ENCODE measurements at places on chromosomes 5 and 9.

DNA sequence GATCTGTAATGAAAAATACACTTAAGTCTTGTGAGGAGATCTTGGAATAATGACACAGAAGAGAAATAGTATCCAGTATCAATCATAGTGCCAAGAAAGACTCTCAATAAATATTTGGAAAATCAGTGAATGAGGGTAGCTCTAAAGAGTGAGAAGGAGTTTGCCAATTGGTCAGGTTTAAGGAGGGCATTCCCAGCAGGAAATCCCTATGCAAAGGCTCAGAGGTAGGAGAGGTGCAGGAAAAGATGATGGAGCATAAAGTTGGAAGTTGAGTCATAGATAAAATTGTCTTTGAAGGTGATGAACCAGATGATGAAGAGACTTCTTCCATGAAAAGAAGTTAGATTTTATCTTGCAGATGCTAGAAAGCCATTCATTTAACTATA is 27.8 kb downstream of the TNPO1 start:
- peaks cover 21% of the 10 kb centered on the region for H3K36me3 ChIP-seq
- no peak for DNase-seq
- no peak overlapping the region for H3K4me3 ChIP-seq
- peaks cover 16% of the 10 kb centered on the region for H3K4me1 ChIP-seq
- no peak overlapping the region for H3K27ac ChIP-seq

- H3K4me3 ChIP-seq: no peak overlapping the region
- DNase-seq: no peak
- H3K36me3 ChIP-seq: peaks cover 17% of the 10 kb centered on the region
- H3K27ac ChIP-seq: peak overlapping the region; percentile 13
- H3K27me3 ChIP-seq: no peaks in the 10 kb centered on the region
Observed at GRCh38 chr5:157558681-157559080, 16.9 kb downstream of the ADAM19 start.

- H3K27me3 ChIP-seq: no peaks in the 10 kb centered on the region
- no peaks in the 10 kb centered on the region for H3K36me3 ChIP-seq
- no peak overlapping the region for H3K4me3 ChIP-seq
Observed at GRCh38 chr9:78606001-78606379, 309.1 kb downstream of the PSAT1 start.

- no peak for DNase-seq
- no peak overlapping the region for H3K4me3 ChIP-seq
- peaks cover 8% of the 10 kb centered on the region for H3K4me1 ChIP-seq
- no peak overlapping the region for H3K27ac ChIP-seq
- H3K36me3 ChIP-seq: no peaks in the 10 kb centered on the region
Observed at GRCh38 chr5:150763023-150763769, 4.4 kb upstream of the DCTN4 start.

DNA sequence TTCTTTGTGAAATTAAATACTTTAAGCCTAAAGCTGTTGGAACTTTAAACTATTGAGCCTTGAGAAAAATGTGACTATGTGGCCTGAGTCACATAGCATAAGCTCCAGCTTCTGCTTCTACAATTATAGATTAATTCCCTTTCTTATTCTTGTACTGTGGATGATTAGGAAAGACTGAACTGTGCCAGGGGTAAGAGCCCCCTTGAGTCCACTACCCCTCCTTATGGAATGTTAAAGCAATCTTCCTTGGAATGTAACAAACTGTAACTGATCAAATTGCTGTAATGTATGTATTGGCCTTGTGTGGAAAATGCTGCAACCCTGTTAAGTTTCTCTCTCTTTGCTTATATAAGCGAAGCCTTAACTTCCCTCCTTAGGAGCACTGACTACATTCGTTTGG is 273.2 kb downstream of the FAM170A start:
- no peak for DNase-seq
- H3K4me3 ChIP-seq: no peak overlapping the region
- H3K27ac ChIP-seq: no peak overlapping the region
- H3K4me1 ChIP-seq: peaks cover 2% of the 10 kb centered on the region
- H3K36me3 ChIP-seq: no peaks in the 10 kb centered on the region

DNA sequence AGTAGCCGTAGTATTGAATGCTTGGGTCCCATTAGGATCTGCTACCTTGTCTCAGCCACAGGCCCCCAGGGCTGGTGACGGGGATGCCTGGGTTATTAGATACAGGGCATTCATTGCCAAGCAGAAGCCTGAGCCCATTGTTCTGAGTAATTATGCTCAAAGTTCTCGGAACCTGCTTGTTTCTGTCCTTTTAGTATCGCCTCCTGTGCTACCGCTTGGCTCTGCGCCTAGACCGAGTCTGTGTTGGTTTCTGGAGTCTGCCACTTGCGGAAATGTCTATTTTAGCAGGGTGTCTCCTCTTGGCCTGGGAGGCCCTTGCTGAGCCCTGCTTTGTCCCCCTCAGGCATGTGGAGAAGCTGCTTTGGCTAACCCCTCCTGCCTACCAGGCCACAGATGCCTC is 506.1 kb downstream of the BNC2 start:
- no peak for DNase-seq
- H3K4me1 ChIP-seq: no peaks in the 10 kb centered on the region
- no peak overlapping the region for H3K27ac ChIP-seq
- no peaks in the 10 kb centered on the region for H3K27me3 ChIP-seq
- H3K4me3 ChIP-seq: no peak overlapping the region

GRCh38 chr5:79509244-79509885 is 4.6 kb downstream of the HOMER1 start:
- H3K4me1 ChIP-seq: peaks cover 10% of the 10 kb centered on the region
- peaks cover 16% of the 10 kb centered on the region for H3K36me3 ChIP-seq
- no peak overlapping the region for H3K27ac ChIP-seq
- no peak overlapping the region for H3K4me3 ChIP-seq
- no peaks in the 10 kb centered on the region for H3K27me3 ChIP-seq

DNA sequence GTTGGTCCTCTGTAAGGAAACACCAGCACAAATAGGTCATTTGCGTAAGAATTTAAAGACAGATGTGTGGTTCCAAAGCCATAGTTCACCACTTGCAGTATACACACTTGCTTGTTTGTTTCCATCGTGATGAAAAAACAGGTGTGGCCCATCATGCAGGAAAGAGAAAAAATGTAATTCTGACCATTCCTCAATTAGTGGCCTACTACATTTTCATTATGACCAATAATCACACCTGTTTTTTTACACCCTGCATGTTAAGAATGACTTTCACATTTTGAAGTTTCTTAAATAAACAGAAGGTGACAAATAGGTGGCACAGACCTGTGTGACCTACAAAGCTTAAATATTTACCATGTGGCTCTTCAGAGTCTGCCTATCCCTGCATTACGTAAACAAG is 2.2 kb upstream of the ICE1 start:
- H3K27me3 ChIP-seq: no peaks in the 10 kb centered on the region
- no peak overlapping the region for H3K4me3 ChIP-seq
- H3K36me3 ChIP-seq: peaks cover 15% of the 10 kb centered on the region
- DNase-seq: no peak
- peaks cover 19% of the 10 kb centered on the region for H3K4me1 ChIP-seq

GRCh38 chr9:122015170-122015821 is 77.8 kb downstream of the TTLL11 start:
- H3K36me3 ChIP-seq: no peaks in the 10 kb centered on the region
- H3K4me3 ChIP-seq: no peak overlapping the region
- H3K4me1 ChIP-seq: no peaks in the 10 kb centered on the region
- H3K27me3 ChIP-seq: no peaks in the 10 kb centered on the region
- no peak overlapping the region for H3K27ac ChIP-seq

- H3K27ac ChIP-seq: no peak overlapping the region
- DNase-seq: no peak
- no peaks in the 10 kb centered on the region for H3K4me1 ChIP-seq
- H3K4me3 ChIP-seq: no peak overlapping the region
Observed at GRCh38 chr5:121503111-121503840, 348.4 kb upstream of the FTMT start.

GRCh38 chr9:87615136-87615535 is 110.8 kb upstream of the CTSL start:
- no peaks in the 10 kb centered on the region for H3K36me3 ChIP-seq
- no peak overlapping the region for H3K27ac ChIP-seq
- DNase-seq: no peak
- H3K27me3 ChIP-seq: peaks cover 9% of the 10 kb centered on the region
- no peak overlapping the region for H3K4me3 ChIP-seq

GRCh38 chr5:17075236-17075635 is 139.1 kb upstream of the MYO10 start:
- no peak overlapping the region for H3K4me3 ChIP-seq
- no peak overlapping the region for H3K27ac ChIP-seq
- no peaks in the 10 kb centered on the region for H3K36me3 ChIP-seq
- no peaks in the 10 kb centered on the region for H3K4me1 ChIP-seq
- H3K27me3 ChIP-seq: no peaks in the 10 kb centered on the region
- no peak for DNase-seq

DNA sequence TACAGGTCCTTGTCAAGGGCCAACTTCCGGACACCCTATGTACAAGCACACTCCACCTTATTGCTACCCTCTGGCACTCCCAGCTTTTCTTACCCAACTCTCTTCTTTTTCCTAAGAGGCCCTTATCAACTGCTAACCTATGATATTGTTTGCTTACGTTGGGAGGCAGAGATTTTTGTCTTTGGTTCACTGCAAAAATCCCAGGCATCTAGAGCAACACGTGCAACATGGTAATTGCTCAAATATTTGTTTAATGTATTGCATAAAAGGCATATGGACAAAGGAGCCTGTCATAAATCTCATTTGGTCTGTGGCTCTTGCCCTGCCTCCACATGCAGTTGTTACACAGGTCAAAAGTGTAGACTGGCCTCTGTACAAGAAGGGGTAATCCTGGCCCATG is 35.8 kb upstream of the ATP10B start:
- no peak overlapping the region for H3K4me3 ChIP-seq
- H3K27me3 ChIP-seq: peaks cover 6% of the 10 kb centered on the region
- H3K27ac ChIP-seq: no peak overlapping the region
- H3K36me3 ChIP-seq: peaks cover 3% of the 10 kb centered on the region

- H3K27ac ChIP-seq: no peak overlapping the region
- peaks cover 24% of the 10 kb centered on the region for H3K27me3 ChIP-seq
Observed at GRCh38 chr5:95686651-95687050, 3.9 kb upstream of the SPATA9 start.

DNA sequence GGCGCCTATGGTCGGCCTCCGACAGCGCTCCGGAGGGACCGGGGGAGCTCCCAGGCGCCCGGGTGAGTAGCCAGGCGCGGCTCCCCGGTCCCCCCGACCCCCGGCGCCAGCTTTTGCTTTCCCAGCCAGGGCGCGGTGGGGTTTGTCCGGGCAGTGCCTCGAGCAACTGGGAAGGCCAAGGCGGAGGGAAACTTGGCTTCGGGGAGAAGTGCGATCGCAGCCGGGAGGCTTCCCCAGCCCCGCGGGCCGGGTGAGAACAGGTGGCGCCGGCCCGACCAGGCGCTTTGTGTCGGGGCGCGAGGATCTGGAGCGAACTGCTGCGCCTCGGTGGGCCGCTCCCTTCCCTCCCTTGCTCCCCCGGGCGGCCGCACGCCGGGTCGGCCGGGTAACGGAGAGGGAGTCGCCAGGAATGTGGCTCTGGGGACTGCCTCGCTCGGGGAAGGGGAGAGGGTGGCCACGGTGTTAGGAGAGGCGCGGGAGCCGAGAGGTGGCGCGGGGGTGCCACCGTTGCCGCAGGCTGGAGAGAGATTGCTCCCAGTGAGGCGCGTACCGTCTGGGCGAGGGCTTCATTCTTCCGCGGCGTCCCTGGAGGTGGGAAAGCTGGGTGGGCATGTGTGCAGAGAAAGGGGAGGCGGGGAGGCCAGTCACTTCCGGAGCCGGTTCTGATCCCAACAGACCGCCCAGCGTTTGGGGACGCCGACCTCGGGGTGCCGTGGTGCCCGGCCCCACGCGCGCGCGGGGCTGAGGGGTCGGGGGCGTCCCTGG is 561 bp downstream of the DAPK1 start:
- H3K36me3 ChIP-seq: no peaks in the 10 kb centered on the region
- DNase-seq: no peak
- no peaks in the 10 kb centered on the region for H3K4me1 ChIP-seq
- H3K4me3 ChIP-seq: no peak overlapping the region
- peaks cover 54% of the 10 kb centered on the region for H3K27me3 ChIP-seq

DNA sequence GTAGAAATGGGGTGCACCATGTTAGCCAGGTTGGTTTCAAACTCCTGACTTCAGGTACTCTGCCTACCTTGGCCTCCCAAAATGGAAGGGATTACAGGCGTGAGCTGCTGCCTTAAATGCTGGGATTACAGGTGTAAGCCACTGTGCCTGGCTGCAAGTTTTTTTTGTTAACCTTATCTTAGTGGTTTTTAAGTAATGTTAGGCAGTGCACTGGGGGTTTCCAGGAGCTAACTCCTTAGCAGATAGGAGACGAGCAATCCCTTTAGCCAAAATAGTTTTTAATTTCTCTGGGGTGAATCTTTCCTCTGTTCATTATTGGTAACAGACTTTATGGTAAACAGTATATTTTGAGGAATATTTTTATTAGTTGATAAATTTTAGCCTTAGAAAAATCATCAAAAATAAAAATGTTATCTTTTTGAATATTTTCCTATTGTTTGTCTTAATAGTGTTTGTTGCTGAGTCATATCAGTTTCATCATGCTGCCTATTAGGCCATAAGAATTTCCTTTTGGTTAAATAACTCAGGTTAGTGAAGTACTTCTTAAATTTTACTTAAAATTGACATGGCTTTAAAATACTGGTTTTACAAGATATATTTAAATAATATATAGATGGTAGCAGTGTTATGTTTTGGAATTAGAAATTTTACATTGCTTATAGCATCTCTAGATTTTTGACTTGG is 37.9 kb downstream of the LMNB1 start:
- H3K27ac ChIP-seq: no peak overlapping the region
- no peak for DNase-seq
- H3K4me1 ChIP-seq: peaks cover 34% of the 10 kb centered on the region

DNA sequence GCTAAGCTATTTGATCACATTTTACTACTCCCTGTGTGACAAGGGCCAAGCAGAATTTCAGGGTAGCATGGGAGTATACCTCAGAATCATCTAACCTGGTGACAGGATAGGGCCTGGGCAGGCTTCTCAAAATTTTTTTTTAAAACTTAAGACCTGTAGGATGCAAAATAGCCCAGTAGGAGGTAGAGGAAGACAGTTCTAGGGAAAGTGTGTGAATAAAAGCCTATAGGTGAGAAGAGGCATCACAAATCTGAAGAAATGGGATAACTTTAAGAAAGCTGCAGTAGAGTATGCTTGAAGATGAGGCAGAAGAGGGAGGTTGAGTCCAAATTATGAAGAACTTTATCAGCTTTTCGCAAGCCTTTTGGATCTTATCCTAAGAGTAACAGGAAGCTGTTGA is 32.3 kb downstream of the CNTRL start:
- no peak for DNase-seq
- H3K36me3 ChIP-seq: peaks cover 6% of the 10 kb centered on the region
- H3K27ac ChIP-seq: peak overlapping the region; percentile 17
- H3K27me3 ChIP-seq: no peaks in the 10 kb centered on the region
- H3K4me1 ChIP-seq: peaks cover 11% of the 10 kb centered on the region

- no peaks in the 10 kb centered on the region for H3K36me3 ChIP-seq
- H3K27ac ChIP-seq: no peak overlapping the region
- peaks cover 8% of the 10 kb centered on the region for H3K27me3 ChIP-seq
- no peaks in the 10 kb centered on the region for H3K4me1 ChIP-seq
Observed at GRCh38 chr5:58406394-58406793, 53.5 kb downstream of the PLK2 start.

GRCh38 chr5:68242743-68243142 is 27.2 kb downstream of the PIK3R1 start:
- peak overlapping the region; percentile 92 for H3K27ac ChIP-seq
- DNase-seq: no peak
- peaks cover 21% of the 10 kb centered on the region for H3K36me3 ChIP-seq

- H3K36me3 ChIP-seq: no peaks in the 10 kb centered on the region
- DNase-seq: no peak
- no peak overlapping the region for H3K4me3 ChIP-seq
Observed at GRCh38 chr9:112925058-112925641, 34.5 kb upstream of the SLC46A2 start.

- H3K4me3 ChIP-seq: no peak overlapping the region
- peak overlapping the region; percentile 87 for H3K27ac ChIP-seq
- H3K4me1 ChIP-seq: peaks cover 33% of the 10 kb centered on the region
- no peak for DNase-seq
Observed at GRCh38 chr9:129929496-129930125, 94.4 kb downstream of the USP20 start.

Measured in effector memory CD8-positive, alpha-beta T cell (primary cell).